ENCODE measurements at places on chromosomes 1 and 21.
A peak's percentile ranks its signal among the peaks of the same experiment; 100 is the strongest.

DNA sequence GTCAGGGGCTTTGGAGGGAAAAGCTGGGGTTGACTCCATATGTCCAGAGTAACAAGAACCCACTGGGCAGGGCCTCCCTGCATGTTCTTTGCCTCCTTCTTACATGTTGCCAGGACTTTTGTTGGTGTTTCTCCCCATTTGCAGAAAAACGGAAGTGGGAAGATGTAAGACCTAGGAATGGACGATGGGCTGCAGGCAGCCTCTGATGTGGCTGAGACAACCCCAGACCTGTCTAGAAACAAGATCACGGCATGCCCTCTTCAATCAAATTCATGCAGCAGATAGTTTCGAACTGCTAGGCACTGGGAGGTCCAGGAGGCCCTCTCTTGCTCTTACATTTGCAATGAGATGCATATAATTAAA lies 3.4 kb downstream of the FAM43B start:
- no peak for DNase-seq

GRCh38 chr1:1616838-1617237 lies 1.5 kb downstream of the MIB2 start:
- no peak for DNase-seq

GRCh38 chr21:46250146-46250725 lies 21.7 kb upstream of the LSS start:
- no peak for DNase-seq

GRCh38 chr1:5444396-5444795 lies 547.8 kb downstream of the NPHP4 start:
- DNase-seq, result no peak

GRCh38 chr1:114524944-114525343 lies 13.9 kb upstream of the TRIM33 start:
- DNase-seq, result no peak

DNA sequence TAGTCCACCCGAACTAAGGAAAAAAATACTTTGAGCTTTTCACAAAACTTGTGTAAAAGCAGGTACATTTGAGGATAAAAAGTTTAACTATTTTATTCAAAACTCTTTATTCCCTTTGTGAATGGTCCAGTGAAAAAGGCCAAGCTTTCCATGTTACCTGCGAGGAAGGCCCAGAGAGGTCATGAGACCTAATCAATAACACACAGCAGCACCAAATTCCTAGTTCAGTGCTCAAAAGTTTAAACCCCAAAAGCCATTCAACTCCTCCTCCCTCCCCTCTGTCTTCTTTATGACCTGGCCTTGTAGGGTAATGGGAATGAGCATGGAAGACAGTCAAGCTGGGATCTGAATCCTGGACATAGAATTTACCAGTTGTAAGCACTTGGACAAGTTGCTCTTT lies 151.9 kb upstream of the FGGY start:
- DNase-seq, result no peak

- peak; percentile 39 for DNase-seq
Observed at GRCh38 chr1:218345673-218346390, 696 bp downstream of the TGFB2 start.

- DNase-seq, result no peak
Observed at GRCh38 chr1:157725221-157725577, 24.6 kb upstream of the FCRL3 start.

DNA sequence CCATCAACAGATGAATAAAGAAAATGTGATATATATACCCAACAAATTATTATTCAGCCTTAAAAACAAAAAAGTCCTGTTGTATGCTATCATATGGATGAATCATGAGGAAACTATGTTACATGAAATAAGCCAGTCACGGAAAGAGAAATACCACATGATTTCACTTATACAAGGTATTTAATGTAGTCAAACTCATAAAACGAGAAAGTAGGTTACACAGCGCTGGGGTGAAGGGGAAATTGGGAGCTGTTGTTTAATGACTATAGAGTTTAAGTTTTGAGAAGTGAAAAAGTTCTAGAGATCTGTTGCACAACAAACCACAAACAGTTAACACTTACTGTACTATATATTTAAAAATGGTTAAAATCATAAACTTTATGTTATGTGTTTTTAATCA lies 58.5 kb downstream of the SLC25A24 start:
- no peak for DNase-seq

DNA sequence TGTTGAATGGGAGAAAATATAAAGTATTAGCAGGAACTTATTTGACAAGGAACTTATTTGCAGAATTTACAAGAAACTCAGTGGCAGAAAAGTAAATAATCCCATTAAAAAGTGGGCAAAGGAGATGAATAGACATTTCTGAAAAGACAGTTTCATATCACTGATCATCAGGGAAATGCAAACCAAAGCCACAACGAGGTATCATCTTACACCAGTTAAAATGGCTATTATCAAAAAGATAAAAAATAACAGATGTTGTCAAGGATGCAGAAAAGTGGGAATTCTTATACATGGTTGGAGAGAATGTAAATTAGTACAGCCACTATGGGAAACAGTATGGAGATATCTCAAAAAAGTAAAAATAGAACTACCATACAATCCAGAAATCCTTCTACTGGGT lies 61.0 kb downstream of the SYT14 start:
- DNase-seq, result no peak

GRCh38 chr1:206802401-206802800 lies 30.1 kb upstream of the IL10 start:
- DNase-seq, result no peak

GRCh38 chr1:25782608-25783201 lies 17.3 kb upstream of the SELENON start:
- DNase-seq, result no peak

GRCh38 chr1:30475201-30475600 lies 248.2 kb downstream of the MATN1 start:
- no peak for DNase-seq

GRCh38 chr1:31768939-31769704 lies 5.0 kb upstream of the ADGRB2 start:
- DNase-seq, result no peak

- no peak for DNase-seq
Observed at GRCh38 chr1:10186331-10187025, 23.9 kb upstream of the KIF1B start.

- no peak for DNase-seq
Observed at GRCh38 chr1:85054664-85055063, 6.4 kb upstream of the MCOLN3 start.

- no peak for DNase-seq
Observed at GRCh38 chr1:216310776-216311175, 112.5 kb downstream of the USH2A start.

GRCh38 chr1:244354810-244355278 lies 96.9 kb downstream of the ADSS2 start:
- no peak for DNase-seq

DNA sequence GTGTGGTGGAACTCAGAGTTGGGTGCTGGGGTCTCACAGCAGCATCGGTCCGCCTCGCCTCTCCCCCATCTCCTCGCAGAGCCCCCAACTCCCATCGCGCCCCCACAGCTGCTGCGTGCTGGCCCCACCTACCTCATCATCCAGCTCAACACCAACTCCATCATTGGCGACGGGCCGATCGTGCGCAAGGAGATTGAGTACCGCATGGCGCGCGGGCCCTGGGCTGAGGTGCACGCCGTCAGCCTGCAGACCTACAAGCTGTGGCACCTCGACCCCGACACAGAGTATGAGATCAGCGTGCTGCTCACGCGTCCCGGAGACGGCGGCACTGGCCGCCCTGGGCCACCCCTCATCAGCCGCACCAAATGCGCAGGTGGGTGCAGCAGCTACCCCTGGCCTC lies 24.2 kb downstream of the PTPRU start:
- no peak for DNase-seq

DNA sequence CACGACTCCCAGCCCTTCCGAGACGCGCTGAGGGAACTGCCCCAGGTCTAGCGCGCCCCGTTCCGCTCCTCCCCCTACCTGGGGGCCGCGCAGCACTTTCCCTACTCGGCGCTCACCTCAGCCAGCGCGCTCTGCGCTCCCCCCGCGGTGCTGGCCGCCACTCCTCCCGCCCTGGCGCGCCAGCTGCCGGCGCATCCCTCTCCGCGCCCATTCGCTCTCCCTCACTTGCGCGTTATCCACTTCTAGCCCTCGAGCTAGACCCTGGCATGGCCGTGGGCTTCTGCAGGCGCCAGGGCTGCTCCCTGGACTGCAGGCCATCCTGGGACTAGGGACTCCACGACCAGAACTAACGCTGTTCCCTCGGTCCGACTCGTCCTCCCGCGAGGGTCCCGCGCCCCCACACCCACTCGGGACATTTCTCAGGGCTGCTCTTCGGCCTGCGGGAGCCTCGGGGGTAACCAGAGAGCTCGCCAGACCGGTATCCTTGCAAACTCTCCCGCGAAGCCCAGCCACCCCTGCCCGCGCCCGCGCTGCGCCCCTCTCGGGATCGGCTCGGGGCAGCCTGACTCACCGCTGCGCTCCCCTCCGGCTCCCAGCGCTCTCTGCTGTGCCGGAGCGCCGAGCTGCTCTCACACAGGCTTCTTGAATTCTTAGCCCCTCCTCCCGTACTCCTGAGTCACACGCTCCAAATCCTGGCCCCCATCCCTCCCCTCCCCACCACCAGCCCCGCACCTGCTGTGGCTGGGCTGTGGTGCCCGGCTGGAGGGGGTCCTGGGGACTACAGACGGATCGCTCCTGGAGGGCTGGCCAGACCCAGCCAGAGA lies at the start of gene NGF:
Gene NGF, minus strand, starts transcription at position 617 of the 824 bp plus-strand sequence. CDS start 51,454 bp downstream, outside the sequence.
- DNase-seq, result no peak

DNA sequence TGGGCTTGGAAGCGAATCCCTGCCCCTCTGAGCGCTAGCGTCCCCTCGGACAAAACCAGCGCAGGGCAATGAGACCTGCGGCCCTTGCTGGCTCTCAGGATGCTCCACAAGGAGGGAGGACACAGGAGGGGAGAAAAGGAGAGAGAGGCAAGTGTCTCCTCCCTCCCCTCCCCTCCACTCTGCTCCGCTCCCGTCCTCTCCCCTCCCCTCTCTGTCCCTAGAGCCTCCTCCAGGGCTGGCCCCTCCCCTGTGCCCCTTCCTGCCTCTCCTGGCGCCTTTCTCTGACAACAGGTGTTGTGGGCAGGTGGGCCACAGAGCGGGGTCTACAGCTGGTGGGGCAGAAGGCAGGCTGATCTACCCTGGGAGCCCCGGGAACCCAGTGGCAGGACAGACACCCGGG lies 35.2 kb downstream of the TP73 start:
- DNase-seq, result no peak

GRCh38 chr1:206925106-206925736 lies 3.5 kb upstream of the FCMR start:
- DNase-seq, result no peak

- no peak for DNase-seq
Observed at GRCh38 chr1:167388976-167389375, 129.4 kb downstream of the CD247 start.

DNA sequence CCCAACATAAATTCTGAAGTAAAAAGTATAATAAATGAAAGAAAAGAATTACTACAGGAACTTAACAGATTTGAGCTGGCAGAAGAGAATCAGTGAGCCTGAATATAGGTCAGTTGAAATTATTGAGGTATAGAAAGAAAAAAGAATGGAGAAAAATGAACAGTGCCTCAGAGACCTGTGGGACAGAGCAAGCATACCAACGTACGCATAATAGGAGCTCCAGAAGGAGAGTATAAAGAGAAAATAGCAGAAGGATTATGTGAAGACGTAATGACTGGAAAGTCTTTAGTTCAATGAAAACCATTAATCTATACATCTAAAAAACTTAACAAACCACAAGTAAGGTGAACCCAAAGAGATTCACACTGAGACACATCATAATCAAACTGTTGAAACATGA lies 261.8 kb downstream of the DYRK1A start:
- no peak for DNase-seq

GRCh38 chr1:90155721-90156487 lies 161.0 kb downstream of the ZNF326 start:
- no peak for DNase-seq

DNA sequence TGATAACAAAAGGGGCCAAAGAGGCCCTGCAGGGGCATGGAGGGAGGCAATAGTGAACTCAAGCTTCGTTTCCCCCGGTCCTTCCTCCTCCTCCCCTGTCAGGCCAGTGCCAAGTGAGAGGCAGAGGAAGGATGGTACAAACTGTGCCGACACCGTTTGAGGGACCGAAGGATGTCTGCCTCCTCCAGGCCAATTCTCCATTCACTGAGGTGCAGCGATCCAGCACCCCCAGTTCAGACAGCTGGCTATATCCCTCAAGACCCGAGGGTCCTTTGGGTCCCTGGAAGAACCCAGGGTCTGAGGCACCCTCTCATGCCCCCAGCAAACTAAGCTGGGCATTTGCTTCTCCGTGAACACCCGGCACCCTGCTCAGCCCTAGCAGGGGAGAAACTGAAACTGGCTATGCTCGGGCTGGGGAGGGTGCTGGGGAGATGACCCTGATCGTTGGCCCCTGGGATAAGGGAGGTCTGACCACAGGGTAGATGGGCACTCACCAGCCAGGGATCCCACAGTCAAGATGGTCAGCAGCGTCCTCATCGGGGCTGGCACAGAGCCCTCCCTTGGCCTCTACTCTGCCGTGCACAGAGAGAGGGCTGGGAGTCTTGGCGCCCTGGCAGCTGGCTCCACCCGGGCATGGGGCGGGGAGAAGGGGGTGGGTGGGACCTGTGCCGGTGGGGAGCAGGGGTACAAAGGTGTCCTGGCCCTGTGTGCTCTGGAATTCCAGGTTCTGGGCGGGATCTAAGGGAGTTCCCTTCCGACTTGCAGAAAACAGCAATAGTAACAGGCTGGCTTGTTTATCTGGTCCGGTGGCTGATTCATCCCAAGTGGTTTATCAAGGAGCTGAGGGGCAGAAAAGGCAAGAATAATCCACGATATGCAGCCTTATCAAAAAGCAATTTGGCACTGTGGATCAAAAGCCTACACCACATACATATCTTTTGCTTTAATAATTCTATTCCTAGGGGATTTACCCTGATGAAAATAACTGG lies at the start of gene IL22RA1:
Gene IL22RA1, minus strand, starts transcription at position 595 of the 989 bp plus-strand sequence. Its CDS starts 58 bp downstream, at position 537.
- DNase-seq, result no peak

GRCh38 chr1:104787866-104788510 lies 1038.3 kb downstream of the AMY1C start:
- no peak for DNase-seq

DNA sequence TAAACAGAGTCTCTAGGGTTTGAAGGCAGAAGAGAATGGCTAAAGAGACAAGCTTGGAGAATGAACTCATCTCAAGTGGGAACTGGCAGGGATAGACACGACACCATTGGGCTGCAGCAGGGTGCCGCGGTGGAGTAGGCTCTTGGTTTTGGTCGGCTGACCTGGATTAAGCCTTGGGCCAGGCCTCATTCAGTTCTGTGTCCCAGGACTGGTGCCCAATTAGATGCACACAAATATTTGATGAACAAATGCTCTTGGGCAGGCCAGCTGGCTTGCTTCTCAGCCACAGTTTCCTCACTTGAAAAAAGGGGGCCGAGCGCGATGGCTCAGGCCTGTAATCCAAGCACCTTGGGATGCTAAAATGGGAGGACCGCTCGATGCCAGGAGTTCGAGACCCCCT lies 53.4 kb upstream of the CITED4 start:
- DNase-seq, result no peak

DNA sequence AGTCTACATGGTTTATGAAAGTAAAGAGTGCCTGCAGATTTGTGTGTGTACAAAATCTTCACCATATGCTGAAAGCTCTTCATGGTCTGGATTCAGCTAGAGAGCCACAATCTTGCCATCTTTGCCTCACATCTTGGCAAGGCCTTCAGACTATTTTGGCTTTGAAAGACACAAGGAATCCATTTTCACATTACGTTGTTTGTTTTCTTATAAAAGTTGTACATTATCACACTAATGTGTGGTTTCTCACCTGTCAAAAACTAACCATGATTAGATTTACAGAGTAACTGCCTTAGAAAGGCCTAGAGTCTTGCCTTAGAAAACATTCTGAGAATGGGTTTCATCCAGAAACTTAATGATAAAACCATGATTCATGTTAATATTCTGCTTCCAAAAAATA lies 494.6 kb downstream of the NEGR1 start:
- DNase-seq, result no peak

All from hippocampal formation (tissue), 2 donors.